Placental epithelial cell (primary cell): ENCODE measurements at places on chromosomes 5 and 9. TPM values are rescaled to one million over a fixed set of nuclear protein-coding genes. Genes with fewer than 3 reads are reported as not detected.

HMCN2 gene
- 0.39 TPM in 1 of 2 replicates, not detected in the other for total RNA-seq

MEIKIN gene
- 0.39 and 0.54 TPM in 2 replicates for total RNA-seq

SPATA31D4 gene
- not detected in 2 replicates for total RNA-seq

GRM6 gene
- total RNA-seq: not detected in 2 replicates

TEX48 gene
- total RNA-seq: not detected in 2 replicates

HSPA4 gene
- total RNA-seq: 72.2 and 102 TPM in 2 replicates

IL17B gene
- not detected in 2 replicates for total RNA-seq

STOM gene
- total RNA-seq: 27.1 and 29.4 TPM in 2 replicates

UQCRQ gene
- total RNA-seq: 62.5 and 78.5 TPM in 2 replicates

BARHL1 gene
- not detected in 2 replicates for total RNA-seq

STKLD1 gene
- 1.6 and 2.7 TPM in 2 replicates for total RNA-seq

TNFSF15 gene
- 0.22 TPM in 1 of 2 replicates, not detected in the other for total RNA-seq

PCDHB12 gene
- total RNA-seq: under 0.01 and 0.11 TPM in 2 replicates

CDX1 gene
- total RNA-seq: 0.39 TPM in 1 of 2 replicates, not detected in the other

ARL15 gene
- 29.4 and 41.9 TPM in 2 replicates for total RNA-seq

MYOZ3 gene
- total RNA-seq: not detected in 2 replicates

ECM2 gene
- total RNA-seq: under 0.01 and 0.98 TPM in 2 replicates

SLC36A3 gene
- 0.11 TPM in 1 of 2 replicates, not detected in the other for total RNA-seq

PRRC1 gene
- 90.6 and 95.8 TPM in 2 replicates for total RNA-seq

PLPP6 gene
- 10.2 and 11.7 TPM in 2 replicates for total RNA-seq

IFNK gene
- total RNA-seq: not detected in 2 replicates

COL5A1 gene
- 1,218 and 1,938 TPM in 2 replicates for total RNA-seq

LCN2 gene
- 0.39 and 0.54 TPM in 2 replicates for total RNA-seq

TLX3 gene
- total RNA-seq: 0.22 TPM in 1 of 2 replicates, not detected in the other

NEUROG1 gene
- not detected in 2 replicates for total RNA-seq

WDR31 gene
- 1.7 and 2.0 TPM in 2 replicates for total RNA-seq

RECK gene
- total RNA-seq: 22.2 and 54.2 TPM in 2 replicates

PARP8 gene
- 27.7 and 37.3 TPM in 2 replicates for total RNA-seq

CACNA1B gene
- under 0.01 and 0.11 TPM in 2 replicates for total RNA-seq

EGFLAM gene
- 1.4 and 1.6 TPM in 2 replicates for total RNA-seq

SHC3 gene
- total RNA-seq: 0.43 and 0.79 TPM in 2 replicates
